Tibial artery (tissue), 4 donors: ENCODE measurements at places on chromosomes 12 and 14.

DNA sequence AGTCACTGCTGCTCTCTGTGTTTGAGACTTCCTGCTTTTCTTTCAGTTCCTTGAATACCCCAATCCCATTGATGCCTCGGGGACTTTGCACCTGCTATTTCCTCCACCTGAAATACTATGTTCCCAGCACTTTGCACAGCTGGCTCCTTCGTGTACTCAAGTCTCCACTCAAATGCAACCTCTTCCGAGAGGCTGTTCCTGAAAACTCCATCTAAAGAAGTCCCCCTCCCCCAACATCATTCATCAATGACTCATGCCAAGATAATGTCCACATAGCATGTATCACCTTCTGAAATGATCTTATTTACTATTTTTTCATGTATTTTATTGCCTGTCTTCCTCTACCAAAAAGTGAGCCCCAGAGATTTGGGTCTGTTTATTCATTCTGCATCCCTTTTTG is 48.6 kb downstream of the HSPB8 start:
- H3K27ac ChIP-seq, result no peak overlapping the region
- H3K27me3 ChIP-seq, result peaks cover 7% of the 10 kb centered on the region
- H3K4me1 ChIP-seq, result no peaks in the 10 kb centered on the region
- DNase-seq, result no peak
- H3K4me3 ChIP-seq, result no peak overlapping the region

GRCh38 chr12:12467264-12467663 is 95.4 kb downstream of the DUSP16 start:
- no peaks in the 10 kb centered on the region for H3K27me3 ChIP-seq
- H3K4me3 ChIP-seq, result no peak overlapping the region
- no peak for DNase-seq
- H3K27ac ChIP-seq, result no peak overlapping the region
- H3K36me3 ChIP-seq, result peaks cover 6% of the 10 kb centered on the region
- peaks cover 5% of the 10 kb centered on the region for H3K4me1 ChIP-seq

GRCh38 chr12:111773801-111774551 is 7.2 kb downstream of the ALDH2 start:
- DNase-seq, result peak; percentile 89
- peaks cover 6% of the 10 kb centered on the region for H3K36me3 ChIP-seq
- H3K27me3 ChIP-seq, result no peaks in the 10 kb centered on the region
- H3K27ac ChIP-seq, result peak overlapping the region; percentile 92
- H3K4me1 ChIP-seq, result peaks cover 71% of the 10 kb centered on the region

DNA sequence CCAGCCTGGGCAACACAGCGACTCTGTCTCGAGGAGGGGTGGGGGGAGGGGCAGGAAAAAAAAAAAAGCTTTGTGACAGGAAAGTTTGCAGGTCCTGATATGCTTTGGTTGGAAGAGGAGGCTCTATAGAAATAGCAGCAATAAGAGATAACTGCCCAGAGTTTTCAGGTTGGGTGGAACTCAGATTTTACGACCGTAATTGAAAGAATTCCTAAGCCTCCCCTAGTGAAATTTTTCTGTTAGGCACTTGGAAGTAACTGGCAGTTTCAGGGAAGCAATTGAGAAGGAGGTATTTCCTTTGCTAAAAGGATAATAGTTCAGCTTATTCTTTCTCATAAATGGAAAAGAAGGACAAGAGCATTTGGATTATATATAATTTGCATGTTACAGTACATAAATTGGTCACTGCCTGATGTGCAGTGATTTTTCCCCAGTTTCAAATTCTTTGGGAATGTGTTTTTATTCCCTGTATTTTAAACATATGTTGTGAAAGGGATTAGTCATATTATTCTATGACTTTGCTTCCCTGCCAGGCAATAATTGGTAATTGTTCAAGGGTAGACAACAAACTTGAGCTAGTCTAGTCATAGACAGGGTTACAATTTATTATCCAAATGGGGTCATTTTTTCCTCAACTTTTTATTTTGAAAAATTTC is 452.8 kb downstream of the AEBP2 start:
- H3K27me3 ChIP-seq, result no peaks in the 10 kb centered on the region
- H3K4me3 ChIP-seq, result no peak overlapping the region
- H3K36me3 ChIP-seq, result no peaks in the 10 kb centered on the region
- peak overlapping the region; percentile 59 for H3K27ac ChIP-seq
- H3K4me1 ChIP-seq, result no peaks in the 10 kb centered on the region

- H3K27ac ChIP-seq, result no peak overlapping the region
- no peaks in the 10 kb centered on the region for H3K36me3 ChIP-seq
- no peak for DNase-seq
- no peaks in the 10 kb centered on the region for H3K4me1 ChIP-seq
Measured at GRCh38 chr14:53260286-53260685, 107.2 kb upstream of the DDHD1 start.

GRCh38 chr14:57329833-57330232 is 60.6 kb upstream of the NAA30 start:
- H3K4me1 ChIP-seq, result no peaks in the 10 kb centered on the region
- no peak overlapping the region for H3K4me3 ChIP-seq
- no peaks in the 10 kb centered on the region for H3K36me3 ChIP-seq
- H3K27ac ChIP-seq, result no peak overlapping the region

- no peak for DNase-seq
- no peaks in the 10 kb centered on the region for H3K4me1 ChIP-seq
- no peak overlapping the region for H3K27ac ChIP-seq
- peaks cover 10% of the 10 kb centered on the region for H3K27me3 ChIP-seq
- H3K4me3 ChIP-seq, result no peak overlapping the region
Measured at GRCh38 chr14:93717668-93718320, 70.5 kb downstream of the PRIMA1 start.

DNA sequence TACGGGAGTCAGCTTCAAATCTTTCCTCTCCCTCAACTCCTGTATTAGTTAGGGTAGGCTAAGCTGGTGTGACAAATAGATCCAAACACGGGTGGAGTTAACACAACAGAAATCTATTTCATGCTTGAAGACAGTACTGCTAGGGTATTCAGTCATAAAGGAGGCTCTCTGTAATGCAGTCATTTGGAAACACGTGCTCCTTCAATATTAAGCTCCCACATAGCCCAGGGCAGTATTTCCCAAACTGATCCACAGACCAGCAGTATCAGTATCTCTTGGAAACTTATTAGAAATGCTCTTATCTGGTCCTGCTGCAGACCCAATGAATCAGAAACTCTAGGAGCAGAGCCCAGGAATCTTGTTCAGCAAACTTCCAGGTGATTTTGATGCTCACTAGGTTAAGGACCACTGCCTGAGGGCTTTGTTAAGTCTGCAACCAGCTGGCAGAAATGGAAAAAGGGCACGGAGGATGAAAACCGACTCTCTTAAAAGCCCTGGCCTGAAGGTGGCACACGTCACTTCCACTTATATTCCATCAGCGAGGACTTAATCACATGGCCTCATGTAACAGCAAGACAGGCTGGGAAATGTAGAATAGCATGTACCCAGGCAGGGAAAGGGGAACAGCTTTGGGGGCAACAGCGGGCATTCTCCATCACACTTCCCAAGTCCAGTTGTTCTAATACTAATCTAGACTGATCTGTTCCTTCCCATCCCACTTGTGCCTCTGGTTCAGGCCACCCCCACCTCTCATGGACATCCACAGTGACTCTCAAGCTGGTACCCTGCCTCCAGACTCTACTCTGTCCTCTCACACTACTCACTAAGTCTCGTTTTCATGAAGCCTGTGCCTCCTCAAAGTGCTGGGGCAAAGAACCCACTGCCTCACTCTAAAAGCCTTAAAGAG is 38.2 kb upstream of the RIC8B start:
- no peak overlapping the region for H3K27ac ChIP-seq
- no peak for DNase-seq
- H3K27me3 ChIP-seq, result no peaks in the 10 kb centered on the region
- no peaks in the 10 kb centered on the region for H3K4me1 ChIP-seq
- no peak overlapping the region for H3K4me3 ChIP-seq
- H3K36me3 ChIP-seq, result no peaks in the 10 kb centered on the region

DNA sequence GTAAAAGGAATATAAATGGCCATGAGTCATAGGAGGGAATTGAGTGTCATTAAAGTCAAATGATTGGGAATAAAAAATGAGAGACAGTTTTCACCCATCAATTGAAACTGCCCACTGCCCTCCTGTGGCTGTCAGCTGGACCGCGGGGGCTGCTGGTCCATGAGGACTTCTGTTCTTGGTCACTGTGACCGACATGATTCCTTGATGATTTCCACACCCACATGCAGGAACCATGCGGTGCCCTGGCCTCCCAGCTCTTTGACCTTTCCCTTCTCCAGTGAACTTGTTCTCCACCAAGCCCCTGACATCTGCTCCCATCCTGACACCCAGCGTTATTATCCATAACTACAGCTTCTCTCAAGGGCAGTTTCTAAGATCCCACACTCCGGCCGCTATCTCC is 48.4 kb downstream of the C12orf75 start:
- no peak for DNase-seq
- peaks cover 8% of the 10 kb centered on the region for H3K4me1 ChIP-seq
- H3K36me3 ChIP-seq, result no peaks in the 10 kb centered on the region
- no peak overlapping the region for H3K27ac ChIP-seq

GRCh38 chr12:29695026-29695425 is 88.7 kb downstream of the TMTC1 start:
- peaks cover 4% of the 10 kb centered on the region for H3K4me1 ChIP-seq
- H3K4me3 ChIP-seq, result no peak overlapping the region
- no peak overlapping the region for H3K27ac ChIP-seq
- no peaks in the 10 kb centered on the region for H3K36me3 ChIP-seq
- DNase-seq, result no peak
- no peaks in the 10 kb centered on the region for H3K27me3 ChIP-seq

DNA sequence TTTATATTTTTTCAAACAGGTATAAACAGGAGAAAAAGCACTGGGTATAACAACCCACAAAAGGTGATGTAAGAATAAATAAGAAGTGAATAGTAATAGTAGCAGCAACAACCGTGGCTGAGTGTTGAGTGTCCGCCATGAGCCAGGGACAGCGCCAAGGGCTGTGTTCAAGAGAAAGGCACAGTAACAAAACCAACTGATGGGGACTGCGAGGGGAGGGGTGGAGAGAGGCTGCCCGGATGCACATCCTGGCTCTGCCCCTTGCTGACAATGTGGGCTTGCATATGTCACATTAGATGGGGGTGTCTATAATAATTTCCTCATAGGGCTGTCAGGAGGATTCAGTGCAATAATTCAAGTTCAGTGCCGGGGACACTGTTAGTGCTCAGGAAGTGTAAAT is 912.4 kb downstream of the VRK1 start:
- no peak for DNase-seq
- H3K4me3 ChIP-seq, result no peak overlapping the region
- no peaks in the 10 kb centered on the region for H3K36me3 ChIP-seq
- no peaks in the 10 kb centered on the region for H3K4me1 ChIP-seq

DNA sequence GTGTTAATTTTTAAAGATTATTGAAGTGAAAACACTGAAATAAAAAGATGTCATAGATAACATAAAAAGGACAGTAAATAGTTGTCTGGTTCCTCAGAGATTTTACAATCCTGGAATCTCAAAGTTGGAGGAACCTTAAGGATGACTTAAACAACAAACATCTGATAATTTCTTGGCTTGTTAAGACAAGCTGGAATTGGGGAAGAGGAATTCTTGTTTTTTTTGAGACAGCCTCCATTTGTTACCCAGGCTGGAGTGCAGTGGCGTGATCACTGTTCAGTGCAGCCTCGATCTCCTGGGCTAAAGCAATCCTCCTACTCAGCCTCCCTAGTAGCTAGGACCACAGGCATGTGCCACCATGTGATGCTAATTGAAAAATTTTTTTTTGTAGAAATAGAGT is 2.3 kb downstream of the ZNF410 start:
- DNase-seq, result no peak
- H3K27ac ChIP-seq, result no peak overlapping the region
- no peak overlapping the region for H3K4me3 ChIP-seq
- H3K27me3 ChIP-seq, result no peaks in the 10 kb centered on the region
- peaks cover 10% of the 10 kb centered on the region for H3K36me3 ChIP-seq

DNA sequence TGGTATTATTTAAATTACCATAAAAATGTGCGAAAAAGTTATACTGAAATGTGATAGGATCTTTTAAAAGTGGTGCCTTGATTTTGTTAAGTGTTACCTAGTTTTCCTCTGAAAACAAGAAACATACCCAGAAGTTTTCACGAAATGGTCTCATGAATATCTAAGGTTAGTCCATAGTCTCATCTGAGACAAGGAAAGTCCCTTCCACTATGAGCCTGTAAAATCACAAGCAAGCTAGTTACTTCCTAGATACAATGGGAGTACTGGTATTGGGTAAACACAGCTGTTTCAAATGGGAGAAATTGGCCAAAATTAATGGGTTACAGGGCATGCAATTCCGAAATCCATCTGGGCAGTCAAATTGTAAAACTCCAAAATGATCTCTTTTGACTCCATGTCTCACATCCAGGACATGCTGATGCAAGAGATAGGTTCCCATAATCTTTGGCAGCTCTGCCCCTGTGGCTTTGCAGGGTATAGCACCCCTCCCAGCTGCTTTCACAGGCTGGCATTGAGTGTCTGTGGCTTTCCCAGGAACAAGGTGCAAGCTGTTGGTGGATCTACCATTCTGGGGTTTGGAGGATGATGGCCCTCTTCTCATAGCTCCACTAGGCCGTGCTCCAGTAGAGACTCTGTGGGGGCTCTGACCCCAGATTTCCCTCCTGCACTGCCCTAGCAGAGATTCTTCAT is 271.4 kb downstream of the NAV3 start:
- H3K27ac ChIP-seq, result no peak overlapping the region
- H3K4me3 ChIP-seq, result no peak overlapping the region
- H3K36me3 ChIP-seq, result no peaks in the 10 kb centered on the region
- no peaks in the 10 kb centered on the region for H3K27me3 ChIP-seq

DNA sequence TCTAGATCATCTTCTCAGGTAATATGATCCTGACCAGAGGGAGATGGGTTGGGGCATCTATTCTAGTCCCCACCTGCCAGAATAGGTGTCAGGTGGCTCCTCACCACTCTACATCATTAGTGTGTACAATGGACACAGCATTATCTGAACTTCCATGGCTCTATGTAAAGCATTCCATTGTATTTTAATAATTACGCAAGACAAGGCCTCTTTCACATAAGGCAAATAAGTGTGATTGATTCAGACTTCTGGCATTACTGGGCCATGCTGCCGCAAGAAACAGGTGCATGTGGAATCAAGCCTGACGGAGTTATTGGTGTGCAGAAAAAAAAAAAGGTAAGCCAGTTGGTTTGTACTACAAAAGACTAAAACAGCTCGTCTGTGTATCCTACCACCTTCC is 3.1 kb upstream of the DDHD1 start:
- DNase-seq, result no peak
- no peaks in the 10 kb centered on the region for H3K36me3 ChIP-seq
- H3K4me3 ChIP-seq, result no peak overlapping the region
- peaks cover 4% of the 10 kb centered on the region for H3K4me1 ChIP-seq

DNA sequence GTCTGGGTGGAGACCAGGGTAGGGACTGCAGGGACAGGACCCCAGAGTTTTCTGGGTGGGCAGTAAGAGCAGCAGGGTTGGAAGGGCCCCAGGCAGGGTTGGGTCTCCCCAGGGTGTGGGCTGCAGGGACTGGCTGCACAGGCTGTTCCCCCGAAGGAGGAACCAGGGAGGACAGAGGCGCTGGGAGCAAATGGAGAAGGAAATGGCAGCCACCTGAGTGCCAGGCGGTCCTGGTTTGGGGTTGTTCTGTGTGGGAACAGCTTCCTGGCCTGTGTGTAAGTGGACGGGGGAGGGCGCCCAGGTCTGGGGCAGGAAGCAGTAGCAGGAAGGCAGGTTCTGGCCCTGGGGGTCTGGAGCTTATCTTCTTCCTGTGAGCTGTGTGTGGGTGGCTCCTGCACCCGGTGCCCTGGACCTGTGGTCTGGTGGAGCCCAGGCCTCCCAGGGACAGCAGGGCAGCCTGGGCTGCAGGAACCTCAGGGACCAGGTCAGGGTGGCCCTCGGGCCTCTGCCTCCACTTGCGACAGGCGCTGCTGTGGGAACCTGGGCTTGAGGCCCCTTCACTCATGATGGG is 372.8 kb downstream of the TMEM121 start:
- DNase-seq, result no peak
- H3K27me3 ChIP-seq, result peaks cover 11% of the 10 kb centered on the region
- H3K36me3 ChIP-seq, result no peaks in the 10 kb centered on the region
- no peak overlapping the region for H3K27ac ChIP-seq
- H3K4me1 ChIP-seq, result no peaks in the 10 kb centered on the region
